Panc1 (cell line): ENCODE measurements at places on chromosomes 7 and 10.

GRCh38 chr10:43223056-43223455 lies 43.8 kb downstream of the RASGEF1A start:
- DNase-seq: no peak

GRCh38 chr7:91771921-91772815 lies 108.3 kb downstream of the MTERF1 start:
- no peak for DNase-seq

DNA sequence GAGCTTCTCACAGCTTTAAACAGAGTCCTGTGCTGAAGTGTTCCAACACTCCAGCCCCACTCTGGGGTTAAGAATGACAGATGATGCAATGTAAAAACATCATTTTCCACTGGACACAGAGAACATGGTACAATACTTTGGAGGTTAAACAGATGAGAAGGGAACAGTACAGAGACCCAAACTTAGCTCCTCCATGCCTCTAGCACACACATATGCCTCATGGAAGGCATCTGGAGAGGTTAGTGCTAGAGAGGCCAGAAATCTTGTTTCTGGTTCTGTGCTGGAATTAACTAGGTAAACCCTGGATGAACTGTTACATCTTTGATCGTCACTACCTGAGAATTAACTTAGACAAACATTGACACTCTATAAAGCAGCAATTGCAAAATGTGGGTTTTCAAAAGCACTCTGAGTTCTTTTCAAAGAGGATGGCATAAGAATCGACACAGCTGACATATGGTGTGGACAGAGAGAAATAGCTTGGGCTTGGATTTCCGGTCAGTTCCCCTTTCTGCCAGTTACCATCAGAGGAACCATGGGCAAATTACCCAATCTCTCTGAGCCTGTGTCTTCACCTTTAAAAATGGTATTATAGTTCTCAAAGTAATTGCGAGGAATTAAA lies 81.9 kb downstream of the KCNMA1 start:
- DNase-seq: no peak

DNA sequence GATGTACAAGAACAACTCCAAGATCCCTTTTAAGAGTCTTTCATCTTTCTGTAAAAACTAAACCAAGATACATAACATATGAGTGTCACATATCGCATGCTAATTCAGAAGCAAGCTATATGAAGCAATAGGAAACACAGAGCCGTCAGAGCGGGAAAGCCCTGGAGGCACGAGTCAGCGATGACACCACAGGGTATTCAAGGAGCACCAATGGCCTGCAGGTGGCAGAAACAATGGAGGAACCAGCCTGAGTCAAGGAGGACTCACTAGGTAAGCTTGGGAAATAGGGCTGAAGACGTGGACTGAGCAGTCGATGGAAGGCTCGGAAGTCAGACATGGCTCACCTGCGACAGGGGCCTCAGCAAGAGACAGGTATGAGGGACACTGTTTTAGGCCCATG lies 214.4 kb downstream of the FAM107B start:
- no peak for DNase-seq

- DNase-seq: no peak
These were observed 33.8 kb downstream of the MKI67 start for GRCh38 chr10:128092454-128092853.

GRCh38 chr7:47804767-47805545 lies 143.3 kb downstream of the PKD1L1 start:
- DNase-seq: no peak
